ENCODE measurements at places on chromosomes 12 and 14. TPM values are rescaled to one million over a fixed set of nuclear protein-coding genes. Genes with fewer than 3 reads are reported as not detected.

GRCh38 chr14:94392510-94392935 lies 4.1 kb upstream of the SERPINA1 start:
- DNase-seq: peak; percentile 61

DNA sequence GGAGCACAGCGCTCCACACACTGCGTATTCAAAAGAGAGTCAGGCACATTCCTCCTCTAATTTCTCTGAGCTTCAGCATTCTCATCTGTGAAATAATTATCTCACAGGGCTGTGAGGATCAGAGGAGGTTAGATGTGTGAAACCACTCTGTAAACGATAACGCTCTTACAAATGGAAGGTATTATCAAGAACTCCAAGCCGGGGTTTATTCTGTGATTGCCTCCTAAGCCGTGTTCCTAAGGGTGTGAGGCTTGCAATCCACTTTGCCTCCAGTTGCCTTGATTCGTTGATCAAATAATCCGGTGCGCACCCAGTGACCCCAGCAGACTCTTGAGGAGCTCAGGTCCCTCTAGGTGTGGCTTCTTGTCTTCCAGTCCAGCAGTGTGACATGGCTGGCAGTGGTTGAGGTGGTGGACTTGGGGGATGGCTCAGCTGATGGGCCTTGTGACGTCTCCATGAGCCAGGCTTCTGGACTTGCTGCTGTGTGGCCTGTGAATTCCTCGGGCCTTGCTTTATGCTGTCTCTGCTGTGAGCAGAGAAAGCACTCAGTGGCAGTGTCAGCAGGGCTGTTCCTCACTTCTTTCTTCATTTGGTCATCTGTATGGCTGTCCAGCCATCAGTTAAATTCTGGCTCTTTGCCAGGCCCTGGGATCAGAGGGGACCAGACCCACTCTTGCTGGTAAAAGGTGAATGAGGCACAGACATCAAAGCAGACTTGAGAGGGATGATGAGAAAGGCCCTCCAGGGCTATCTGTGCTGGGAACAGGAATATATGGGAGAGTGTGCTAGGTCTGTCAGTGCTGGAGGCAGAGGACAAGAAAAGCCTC lies 71.0 kb downstream of the SLC25A47 start:
- DNase-seq: no peak

DNA sequence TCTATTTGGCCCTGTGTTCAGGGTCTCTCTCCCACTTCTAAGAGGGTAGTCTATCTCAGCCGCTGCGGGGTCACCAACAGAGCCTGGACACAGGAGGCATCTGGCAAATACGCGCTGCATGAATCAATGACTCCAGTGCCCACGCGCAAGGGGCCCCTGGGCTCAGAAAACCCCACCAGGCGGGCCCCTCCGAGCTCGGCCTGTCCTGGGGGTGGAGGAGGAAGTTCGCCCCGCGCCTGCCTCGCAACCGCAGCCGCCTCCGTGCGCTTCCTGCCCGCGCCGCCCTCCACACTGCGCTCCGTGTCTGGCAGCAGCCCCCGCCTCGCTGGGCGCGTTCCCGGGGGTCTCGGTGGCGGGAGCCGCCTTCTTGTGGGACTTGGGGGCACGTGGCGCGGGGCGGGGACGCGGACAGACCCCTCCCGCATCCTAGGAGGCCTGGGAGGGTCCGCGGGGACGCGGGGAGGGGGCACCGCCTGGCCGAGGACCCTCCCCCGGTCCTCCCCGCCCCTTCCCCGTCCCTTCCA lies 811 bp upstream of the FBRSL1 start:
- peak; percentile 72 for DNase-seq

DNA sequence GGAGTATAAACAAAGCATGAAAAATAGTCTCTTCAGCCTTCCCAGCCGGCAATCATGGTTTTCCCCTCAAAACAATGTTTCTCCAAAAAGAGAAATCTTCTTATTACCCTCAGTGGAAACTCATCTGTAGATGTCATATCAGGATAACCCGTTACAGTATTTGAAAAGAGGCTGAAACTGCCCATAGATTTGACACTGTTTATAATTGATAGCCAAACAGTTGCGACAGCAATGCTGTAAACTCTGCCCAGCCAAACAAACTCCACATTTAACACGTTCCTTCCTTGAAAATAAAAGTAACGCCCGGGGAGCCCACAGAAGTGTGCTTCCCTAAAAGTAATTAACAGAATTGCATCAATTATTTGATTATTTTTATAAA lies 201.3 kb upstream of the FOXN3 start:
- DNase-seq: no peak

ITGB7 gene
- total RNA-seq: 88.0 TPM

KERA gene
- total RNA-seq: not detected
